ENCODE measurements at places on chromosomes 3 and 15.

DNA sequence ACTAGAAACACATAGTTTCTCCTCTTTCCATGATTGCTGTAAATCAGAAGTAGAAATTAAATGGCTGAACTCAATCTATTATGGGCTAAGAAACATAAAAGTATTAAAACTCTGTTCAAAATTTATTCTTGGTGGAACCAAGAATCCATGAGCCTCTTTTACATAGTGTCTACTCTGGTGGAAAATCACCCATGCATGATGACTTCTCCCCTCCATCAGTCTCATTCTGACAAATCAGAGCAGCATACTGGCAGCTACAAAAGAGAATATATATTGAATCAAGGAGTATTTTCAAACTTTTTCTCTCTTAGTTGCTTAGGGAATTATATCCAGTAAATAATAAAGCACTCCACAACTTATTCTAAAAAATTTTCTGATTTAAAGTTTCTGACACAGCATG lies 536.9 kb upstream of the CCDC54 start:
- DNase-seq: no peak

- no peak for DNase-seq
Observed at GRCh38 chr3:46953234-46954010, 23.1 kb downstream of the CCDC12 start.

GRCh38 chr15:76954744-76955143 lies 23.2 kb downstream of the RCN2 start:
- no peak for DNase-seq

DNA sequence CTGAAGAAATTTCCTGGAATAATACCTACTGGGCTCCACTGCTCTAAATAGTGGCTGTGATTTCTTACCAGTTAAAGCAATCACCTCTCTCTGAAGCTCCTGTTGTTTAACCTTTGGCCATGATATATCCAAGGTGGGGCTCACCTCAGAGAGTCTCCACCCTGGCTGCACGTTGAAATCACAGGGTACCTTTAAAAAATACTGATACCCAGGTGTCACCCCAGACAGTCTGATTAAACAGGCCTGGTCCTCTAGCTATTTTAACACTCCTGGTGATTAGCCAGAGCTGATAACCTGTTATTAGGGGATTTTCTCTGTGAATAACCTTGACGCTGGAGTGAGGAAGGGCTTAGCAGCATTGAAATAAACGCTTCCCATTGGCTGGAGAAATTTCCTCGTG lies 22.3 kb upstream of the ZBTB38 start:
- no peak for DNase-seq

GRCh38 chr15:35783203-35783602 lies 237.2 kb upstream of the DPH6 start:
- no peak for DNase-seq

DNA sequence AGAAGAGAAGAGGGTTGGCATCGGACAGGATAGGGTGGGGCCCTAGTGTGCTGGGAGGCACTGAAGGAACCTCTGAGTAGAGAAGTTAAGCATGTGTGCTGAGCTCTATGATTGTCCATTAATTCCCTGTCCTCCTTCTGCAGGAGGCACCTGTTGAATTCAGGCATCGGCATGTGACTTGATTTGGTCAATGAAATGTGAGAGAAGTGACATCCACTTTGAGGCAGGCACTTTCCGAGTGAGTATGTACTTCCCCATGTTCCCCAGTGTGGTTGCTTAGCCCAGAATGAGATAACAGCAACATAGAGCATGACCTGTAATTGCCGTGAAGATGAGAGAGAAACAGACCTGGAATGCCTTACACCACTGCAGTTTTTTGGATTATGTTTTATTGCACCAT lies 224.8 kb downstream of the RPLP1 start:
- no peak for DNase-seq

DNA sequence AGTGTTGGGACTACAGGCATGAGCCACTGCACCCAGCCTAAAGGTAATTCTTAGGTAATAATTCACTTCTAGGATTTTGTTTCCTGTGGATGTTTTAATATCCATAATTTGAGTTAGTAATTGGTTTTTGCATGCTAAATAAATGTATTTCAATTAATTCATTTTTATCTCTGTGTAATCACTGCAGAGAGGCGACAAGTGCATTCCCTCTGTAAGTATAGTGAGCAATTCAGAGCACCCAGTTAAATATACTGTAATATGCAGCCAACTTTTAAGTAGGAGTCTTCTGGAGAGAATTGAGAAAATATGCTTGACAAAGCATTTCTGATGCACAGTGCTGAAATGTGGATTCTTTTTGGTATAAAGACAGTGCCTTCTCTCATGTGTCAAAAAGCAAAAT lies 5.7 kb downstream of the TBC1D23 start:
- DNase-seq: no peak

GRCh38 chr3:124700880-124701684 lies 29.2 kb upstream of the UMPS start:
- no peak for DNase-seq

DNA sequence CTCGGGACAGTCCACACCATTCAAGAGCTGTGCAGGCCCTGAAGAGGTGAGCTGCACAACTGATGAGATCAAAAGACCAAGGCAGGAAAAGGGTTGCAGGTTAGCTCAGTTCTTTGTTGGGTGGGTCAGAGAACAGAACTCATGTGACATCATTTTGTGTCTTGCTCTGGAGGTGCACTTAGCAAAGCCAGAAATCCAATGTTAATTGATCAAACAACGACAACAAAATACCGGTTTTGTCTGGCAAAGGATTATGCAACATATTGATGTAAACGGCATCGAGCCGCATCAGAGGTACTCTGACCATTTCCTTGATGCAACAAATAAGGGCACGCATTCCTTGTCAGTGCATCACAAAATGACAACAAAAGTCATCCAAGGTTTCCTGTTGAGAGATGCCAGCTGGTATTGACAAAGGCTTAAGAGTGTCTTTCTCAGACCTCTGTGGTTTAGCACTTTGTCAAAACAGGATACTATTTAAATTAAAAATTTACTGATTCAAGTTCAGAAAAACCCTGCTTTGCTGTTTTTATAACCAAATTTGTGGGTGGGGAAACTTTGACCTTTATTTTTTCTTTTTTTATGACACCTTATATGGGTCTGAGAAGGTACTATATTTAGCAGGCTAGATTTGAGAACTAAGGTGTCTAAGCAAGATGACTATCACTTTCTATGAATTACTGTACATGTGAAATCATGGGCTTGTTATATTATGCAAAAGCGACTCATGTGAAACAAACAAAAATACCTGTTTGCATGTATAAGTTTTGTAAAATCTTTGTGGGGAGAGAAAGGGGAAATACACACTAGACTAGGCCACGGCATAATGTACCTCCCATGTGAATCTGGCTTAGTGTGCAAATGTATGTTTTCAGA lies 496.1 kb downstream of the FOXP1 start:
- DNase-seq: no peak

GRCh38 chr15:32750979-32751378 lies 33.2 kb downstream of the GREM1 start:
- no peak for DNase-seq

DNA sequence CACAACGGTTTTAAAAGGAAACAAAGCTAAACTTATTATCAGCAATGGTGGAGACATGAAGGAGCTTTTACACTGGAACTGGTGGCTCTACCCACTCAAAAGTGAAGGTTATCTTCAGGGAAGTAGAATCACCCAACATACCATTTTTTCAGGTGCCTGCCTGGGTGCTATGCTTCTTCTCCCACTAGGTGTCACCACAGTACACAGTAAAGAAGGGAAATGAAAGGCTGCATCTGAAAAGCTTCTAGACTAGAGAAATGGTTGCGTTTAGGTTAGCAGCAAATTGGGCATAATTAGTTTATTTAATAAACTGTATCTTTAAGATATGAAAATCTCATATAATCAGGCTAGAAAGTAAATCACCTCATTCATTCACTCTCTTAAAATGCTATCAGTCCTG lies 47.0 kb upstream of the SELENOK start:
- DNase-seq: peak; percentile 30

GRCh38 chr15:51048308-51048707 lies 46.4 kb downstream of the TNFAIP8L3 start:
- no peak for DNase-seq

Data from stimulated activated CD4-positive, alpha-beta T cell treated with anti-CD3 and anti-CD28 coated beads, Interleukin-2, amount 100 ng/mL, for 48 hours (primary cell).